ENCODE measurements at places on chromosomes 4 and X. TPM values are rescaled to one million over a fixed set of nuclear protein-coding genes. Genes with fewer than 3 reads are reported as not detected.

Gene IL3RA
- total RNA-seq, result 6.7 TPM

DNA sequence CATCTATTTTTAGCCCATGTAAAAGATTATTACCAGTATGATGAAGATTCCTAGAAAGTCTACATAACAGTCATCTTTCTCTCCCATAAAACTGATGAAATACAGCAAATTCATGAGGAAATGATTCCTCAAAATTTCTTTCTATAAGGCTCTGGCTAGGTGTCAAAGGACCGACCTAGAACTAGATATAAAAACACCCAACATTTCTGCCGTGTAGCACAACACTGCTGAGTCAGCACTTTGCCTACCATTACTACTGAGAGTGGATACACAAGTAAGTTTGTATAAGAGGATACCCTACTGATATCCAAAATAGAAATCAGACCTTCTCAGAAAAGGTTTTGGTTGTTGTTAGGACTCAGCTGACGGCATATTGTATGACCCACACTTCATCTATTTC lies 24.7 kb downstream of the TMEM47 start:
- no peak overlapping the region for H3K27ac ChIP-seq
- DNase-seq, result no peak
- H3K27me3 ChIP-seq, result no peaks in the 10 kb centered on the region
- no peaks in the 10 kb centered on the region for H3K36me3 ChIP-seq

GRCh38 chrX:1535241-1536041 lies 1.5 kb downstream of the P2RY8 start:
- H3K27me3 ChIP-seq, result no peaks in the 10 kb centered on the region
- no peaks in the 10 kb centered on the region for H3K36me3 ChIP-seq
- peak overlapping the region; percentile 53 for H3K27ac ChIP-seq
- DNase-seq, result peak; percentile 32

Gene EXOC1L
- not detected for total RNA-seq

DNA sequence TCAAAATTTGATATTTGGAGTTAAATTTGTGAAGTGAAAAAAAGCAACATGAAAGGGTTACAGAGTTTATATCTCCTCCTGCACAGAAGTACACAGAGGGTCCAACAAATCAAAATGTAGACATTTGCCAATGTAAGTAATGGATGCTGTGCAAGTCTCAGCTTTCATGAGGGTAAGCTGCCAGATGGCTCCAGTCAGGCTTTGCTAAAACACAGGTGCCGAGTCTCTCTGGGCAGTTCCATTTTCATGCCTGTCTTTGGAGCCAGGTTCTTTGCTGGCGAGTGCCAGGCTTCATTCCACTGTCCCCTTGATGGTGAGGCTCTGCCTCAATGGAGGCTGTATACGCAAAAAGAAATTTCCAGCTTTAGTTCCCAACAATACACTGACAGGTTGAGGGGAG lies 27.9 kb downstream of the SLC4A4 start:
- no peaks in the 10 kb centered on the region for H3K4me1 ChIP-seq
- no peak overlapping the region for H3K27ac ChIP-seq
- no peak for DNase-seq
- no peaks in the 10 kb centered on the region for H3K27me3 ChIP-seq

Gene CLTRN
- not detected for total RNA-seq

- peak overlapping the region; percentile 39 for H3K27ac ChIP-seq
- no peaks in the 10 kb centered on the region for H3K36me3 ChIP-seq
- no peaks in the 10 kb centered on the region for H3K4me1 ChIP-seq
- no peaks in the 10 kb centered on the region for H3K27me3 ChIP-seq
- H3K4me3 ChIP-seq, result no peak overlapping the region
Measured at GRCh38 chr4:184514121-184514988, 40.0 kb upstream of the IRF2 start.

DNA sequence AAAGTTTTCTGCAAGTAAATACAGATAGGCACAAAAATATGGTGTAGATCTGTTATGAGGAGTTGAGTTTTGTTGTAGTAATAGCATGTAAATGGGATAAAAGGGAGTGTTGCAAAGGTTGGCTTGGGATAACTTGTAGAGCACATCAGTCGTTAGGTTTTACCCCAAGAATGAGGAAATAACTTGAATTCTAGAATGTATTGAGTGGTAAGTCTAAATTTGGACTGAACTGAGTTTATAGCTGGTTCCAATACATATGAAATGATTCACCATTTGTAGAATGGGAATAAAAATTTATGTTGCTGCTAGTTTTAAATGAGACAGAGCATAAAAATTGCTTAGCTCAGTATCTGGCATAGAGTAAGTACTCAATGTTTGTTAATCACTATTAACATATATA lies 719.2 kb downstream of the FSTL5 start:
- H3K27me3 ChIP-seq, result no peaks in the 10 kb centered on the region
- no peaks in the 10 kb centered on the region for H3K4me1 ChIP-seq
- no peak for DNase-seq

DNA sequence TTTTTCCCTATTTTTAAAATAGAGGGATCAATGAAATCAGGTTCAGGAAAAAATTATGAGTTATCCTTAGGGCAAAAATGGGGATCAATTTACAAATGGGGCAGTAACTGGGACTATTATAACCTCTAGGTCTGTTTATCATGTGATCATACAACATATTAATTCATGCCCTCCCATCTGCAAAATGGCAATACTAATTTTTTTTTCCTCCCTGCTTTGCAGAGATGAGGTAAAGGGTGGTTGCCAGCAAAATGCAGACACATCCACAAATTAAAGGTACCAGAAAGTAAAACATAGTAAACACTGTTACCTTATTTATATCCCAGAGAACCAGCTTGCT lies 467 bp downstream of the HSD17B11 start:
- H3K4me3 ChIP-seq, result peak overlapping the region; percentile 52
- H3K36me3 ChIP-seq, result no peaks in the 10 kb centered on the region
- no peaks in the 10 kb centered on the region for H3K27me3 ChIP-seq
- no peak for DNase-seq
- H3K27ac ChIP-seq, result peak overlapping the region; percentile 92

Gene SLITRK2
- total RNA-seq, result 0.02 TPM

- H3K27ac ChIP-seq, result no peak overlapping the region
- no peak for DNase-seq
- no peaks in the 10 kb centered on the region for H3K4me1 ChIP-seq
- H3K27me3 ChIP-seq, result no peaks in the 10 kb centered on the region
Measured at GRCh38 chr4:88216395-88216794, 58.0 kb upstream of the ABCG2 start.

- H3K4me1 ChIP-seq, result no peaks in the 10 kb centered on the region
- DNase-seq, result no peak
- no peak overlapping the region for H3K27ac ChIP-seq
- H3K36me3 ChIP-seq, result no peaks in the 10 kb centered on the region
- H3K4me3 ChIP-seq, result no peak overlapping the region
Measured at GRCh38 chr4:70192895-70193294, 2.6 kb upstream of the ODAM start.

DNA sequence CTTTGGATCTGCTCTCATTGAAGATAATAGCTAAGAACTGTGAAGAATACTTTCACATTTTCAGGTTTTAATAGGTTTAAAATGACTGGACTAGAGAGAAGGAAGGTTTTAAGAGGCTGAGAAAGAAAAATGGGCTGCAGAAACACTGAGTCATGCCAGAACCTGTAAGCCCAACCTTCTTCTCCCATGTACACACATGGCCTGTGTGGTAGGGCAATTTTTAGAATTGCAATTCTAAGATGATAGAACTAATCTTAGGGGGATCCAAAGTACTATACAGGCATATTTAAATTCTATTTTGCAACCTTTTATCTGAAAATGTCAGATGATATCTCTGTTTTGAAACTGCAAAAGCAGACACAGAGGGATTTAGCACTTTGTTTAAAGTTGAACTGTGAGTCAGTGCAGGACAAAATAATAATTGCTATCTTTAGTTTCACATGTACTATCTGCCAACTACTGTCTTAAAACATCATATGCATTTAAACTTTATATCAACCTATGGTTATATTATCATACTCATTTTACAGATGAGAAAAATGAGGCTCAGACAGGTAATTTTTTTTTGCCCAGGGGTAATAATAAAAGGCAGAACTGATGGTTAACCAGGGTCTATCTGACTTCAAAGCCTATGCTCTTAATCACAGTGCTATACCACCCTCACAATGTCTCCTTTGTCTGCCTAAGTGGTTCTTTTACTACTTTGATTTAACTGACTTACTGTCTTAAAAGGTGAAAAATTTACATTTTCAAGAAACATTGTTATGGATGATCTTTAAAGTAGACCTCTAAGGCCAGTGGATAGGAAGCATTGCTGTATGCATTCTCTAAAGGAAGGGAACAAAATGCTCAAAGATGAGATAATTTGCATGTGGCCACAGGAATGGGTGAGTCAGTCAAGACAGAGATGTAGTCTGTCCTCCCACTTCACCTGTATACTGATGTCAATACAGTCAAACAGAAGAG lies 4.3 kb downstream of the TMPRSS11E start:
- no peak overlapping the region for H3K27ac ChIP-seq
- H3K27me3 ChIP-seq, result no peaks in the 10 kb centered on the region
- no peak for DNase-seq
- no peaks in the 10 kb centered on the region for H3K4me1 ChIP-seq
- no peaks in the 10 kb centered on the region for H3K36me3 ChIP-seq

DNA sequence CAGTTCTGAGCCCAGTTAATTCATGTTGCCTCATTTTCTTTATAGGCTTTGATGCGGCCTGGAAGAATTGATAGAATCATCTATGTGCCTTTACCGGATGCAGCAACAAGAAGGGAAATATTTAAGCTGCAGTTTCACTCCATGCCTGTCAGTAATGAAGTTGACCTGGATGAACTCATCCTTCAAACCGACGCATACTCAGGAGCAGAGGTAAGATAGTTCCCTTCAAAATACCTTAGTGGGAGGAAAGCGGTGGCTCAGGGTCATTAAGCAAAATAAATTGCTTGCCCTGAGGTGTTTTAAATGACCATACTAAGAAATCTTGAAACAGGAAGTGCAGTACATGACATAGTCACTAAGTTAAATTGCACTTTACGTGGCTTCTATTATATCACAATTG lies 140.6 kb upstream of the SPRY1 start:
- no peak overlapping the region for H3K27ac ChIP-seq
- H3K4me3 ChIP-seq, result no peak overlapping the region
- H3K27me3 ChIP-seq, result no peaks in the 10 kb centered on the region
- DNase-seq, result no peak

- no peak for DNase-seq
- H3K36me3 ChIP-seq, result no peaks in the 10 kb centered on the region
- H3K27me3 ChIP-seq, result no peaks in the 10 kb centered on the region
- no peak overlapping the region for H3K27ac ChIP-seq
Measured at GRCh38 chr4:148078061-148078460, 346.2 kb downstream of the ARHGAP10 start.

GRCh38 chr4:16116019-16116418 lies 32.2 kb upstream of the PROM1 start:
- no peaks in the 10 kb centered on the region for H3K4me1 ChIP-seq
- H3K27ac ChIP-seq, result no peak overlapping the region
- H3K36me3 ChIP-seq, result no peaks in the 10 kb centered on the region
- no peak for DNase-seq

DNA sequence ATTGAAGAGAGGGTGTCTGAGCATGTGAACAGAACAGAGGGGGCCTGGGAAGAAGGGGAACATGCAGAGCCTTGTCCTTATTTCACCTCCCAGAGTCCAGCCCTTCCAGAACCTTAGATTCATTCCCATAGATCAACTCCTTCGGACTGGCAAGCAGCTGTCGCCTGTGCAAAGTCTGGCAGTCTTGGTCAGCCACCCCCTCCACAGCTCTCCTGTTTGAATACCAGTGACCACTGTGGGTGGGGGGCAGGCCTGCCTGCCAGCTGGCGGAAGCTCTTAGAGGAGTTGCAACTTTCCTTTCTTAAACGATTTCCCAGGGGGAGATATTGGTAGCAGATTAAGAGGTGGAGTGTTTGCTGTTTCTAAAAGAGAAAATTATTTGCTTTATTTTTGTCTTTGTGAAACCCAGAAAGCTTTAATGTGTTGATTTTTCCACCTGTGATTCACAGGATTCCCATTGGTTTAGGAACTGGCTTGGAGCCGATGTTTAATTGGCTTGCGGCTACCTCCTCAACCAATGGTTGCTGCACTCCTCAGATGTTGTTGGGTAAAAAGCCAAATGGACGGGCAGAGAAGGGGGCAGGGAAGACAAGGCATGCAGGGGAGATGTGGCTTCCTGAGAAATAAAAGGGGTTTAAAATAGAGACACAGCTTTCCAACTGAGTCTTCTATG lies 62.2 kb upstream of the PRPS1 start:
- no peak overlapping the region for H3K27ac ChIP-seq
- no peaks in the 10 kb centered on the region for H3K27me3 ChIP-seq
- no peak for DNase-seq
- H3K4me1 ChIP-seq, result no peaks in the 10 kb centered on the region
- no peaks in the 10 kb centered on the region for H3K36me3 ChIP-seq
- H3K4me3 ChIP-seq, result no peak overlapping the region

Gene SLC9B1
- total RNA-seq, result not detected

DNA sequence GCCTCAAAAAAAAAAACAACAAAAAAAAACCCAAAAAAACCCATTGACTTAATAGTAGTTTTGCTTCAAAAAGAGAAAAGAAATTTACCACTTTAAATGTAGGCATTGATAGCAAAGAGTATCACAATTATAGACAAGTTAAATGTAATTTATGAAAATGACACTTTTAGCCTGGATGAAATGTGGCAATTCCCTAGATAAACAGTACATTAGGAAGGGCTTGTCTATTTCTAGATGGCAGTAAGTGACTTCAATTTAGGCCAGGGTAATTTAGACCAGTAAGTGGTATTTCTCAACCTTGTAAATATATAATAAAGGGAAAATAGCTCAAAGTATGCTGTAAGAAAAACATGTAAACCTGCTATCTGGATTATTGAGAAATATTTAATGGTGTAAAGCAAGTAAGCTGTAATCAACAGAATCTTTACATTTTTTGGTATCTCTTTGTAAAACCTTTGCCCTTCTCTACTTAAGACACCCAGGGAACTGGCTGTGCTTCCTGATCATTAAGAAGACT lies 103.7 kb upstream of the RAPGEF2 start:
- H3K4me3 ChIP-seq, result no peak overlapping the region
- no peaks in the 10 kb centered on the region for H3K27me3 ChIP-seq
- DNase-seq, result no peak
- no peaks in the 10 kb centered on the region for H3K4me1 ChIP-seq
- no peak overlapping the region for H3K27ac ChIP-seq

- peak overlapping the region; percentile 22 for H3K27ac ChIP-seq
- H3K27me3 ChIP-seq, result no peaks in the 10 kb centered on the region
- no peak for DNase-seq
- no peak overlapping the region for H3K4me3 ChIP-seq
- no peaks in the 10 kb centered on the region for H3K36me3 ChIP-seq
Measured at GRCh38 chr4:153933915-153934687, 145.2 kb upstream of the SFRP2 start.

Gene DCHS2
- total RNA-seq, result 1.5 TPM

Gene GYPA
- not detected for total RNA-seq

Measured in colonic mucosa (tissue), 4 donors.